ENCODE measurements at places on chromosomes 1 and 21.

- DNase-seq = no peak
These were observed 25.3 kb upstream of the PIK3CD start for GRCh38 chr1:9626201-9626608.

GRCh38 chr1:202858331-202858730 is 30.6 kb downstream of the RABIF start:
- DNase-seq = no peak

GRCh38 chr1:211660718-211661222 is 14.7 kb downstream of the NEK2 start:
- DNase-seq = no peak

DNA sequence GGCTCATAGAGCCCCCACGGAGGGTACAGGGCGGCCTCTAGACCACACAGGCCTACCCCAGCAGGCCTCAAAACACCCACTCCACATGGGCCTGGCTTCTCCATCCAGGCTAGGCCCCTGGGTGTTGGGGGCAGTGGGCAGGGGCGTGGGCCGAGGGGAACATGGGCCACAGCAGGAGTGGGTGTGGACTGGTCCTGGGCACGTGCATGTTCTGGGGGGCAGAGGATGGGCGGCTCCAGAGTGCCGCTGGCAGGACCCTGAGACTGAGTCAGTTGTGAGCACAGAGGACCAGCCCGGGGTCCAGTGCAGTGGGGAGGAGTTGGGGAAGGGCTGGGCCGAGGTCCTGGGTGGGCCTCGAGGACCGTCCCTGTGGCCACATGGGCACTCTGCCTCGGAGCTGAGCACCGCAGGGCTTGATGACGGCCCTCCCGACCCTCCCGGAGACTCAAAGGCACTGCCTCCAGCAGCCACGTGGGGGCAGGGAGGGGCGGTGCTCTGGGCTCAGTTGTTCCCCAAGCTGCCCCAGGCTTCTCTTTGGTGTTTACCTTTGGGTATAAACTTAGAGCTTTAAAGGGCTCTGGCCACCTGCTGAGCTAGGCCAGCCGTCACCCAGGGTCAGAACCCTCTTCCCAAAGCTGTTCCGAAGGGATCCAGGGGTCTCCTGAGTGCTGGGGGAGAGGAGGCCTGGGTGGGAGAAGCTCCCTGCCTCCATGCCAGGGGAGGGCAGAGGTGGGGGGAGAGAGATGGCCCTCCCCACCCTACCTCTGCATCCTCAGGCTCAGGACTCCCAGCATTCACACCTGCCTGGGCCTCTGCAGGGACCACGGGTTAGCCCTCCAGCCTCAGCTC is 79.9 kb downstream of the MORN1 start:
- DNase-seq = peak; percentile 52

DNA sequence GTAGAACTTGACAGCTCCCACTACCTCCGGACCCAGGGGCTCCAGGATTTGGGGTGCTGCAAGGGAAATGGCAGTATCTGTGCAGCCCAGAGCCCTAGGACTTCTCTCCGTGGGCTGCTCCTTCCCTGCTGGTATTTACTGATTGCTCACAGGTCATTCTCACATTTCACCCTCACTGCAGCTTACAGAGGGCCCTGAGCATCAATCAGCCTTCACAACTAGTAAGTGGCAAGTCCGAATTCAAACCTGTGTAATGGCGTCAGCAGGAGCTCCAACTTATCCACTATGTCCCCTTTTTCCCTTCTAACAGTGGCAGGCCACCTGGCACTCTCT is 32.4 kb downstream of the PIK3C2B start:
- no peak for DNase-seq

DNA sequence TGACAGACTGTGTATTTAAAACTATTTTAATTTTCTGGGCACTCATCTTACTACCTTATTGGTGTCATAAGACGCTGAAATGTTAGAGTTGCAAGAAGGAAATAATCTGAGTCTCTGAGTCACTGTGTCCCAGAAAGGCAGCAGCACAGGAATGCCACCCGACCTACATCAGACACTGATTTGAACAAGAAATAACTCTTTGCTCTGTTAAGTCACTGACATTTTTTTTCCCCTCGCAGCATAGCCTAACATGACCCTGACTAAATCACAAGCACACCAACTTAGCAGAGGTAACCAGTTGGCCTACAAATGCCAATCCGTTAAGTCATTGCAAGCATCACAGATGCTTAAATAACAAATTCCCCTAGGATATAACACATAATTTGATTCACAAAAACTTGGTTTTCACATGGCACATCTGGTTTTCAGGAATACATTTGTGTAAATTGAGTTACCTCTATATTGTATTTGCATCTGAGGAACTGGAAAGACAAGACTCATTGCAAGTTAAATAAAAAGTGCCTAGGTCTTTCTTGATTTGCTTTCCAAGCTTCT is 349.1 kb downstream of the SEC16B start:
- DNase-seq = no peak

DNA sequence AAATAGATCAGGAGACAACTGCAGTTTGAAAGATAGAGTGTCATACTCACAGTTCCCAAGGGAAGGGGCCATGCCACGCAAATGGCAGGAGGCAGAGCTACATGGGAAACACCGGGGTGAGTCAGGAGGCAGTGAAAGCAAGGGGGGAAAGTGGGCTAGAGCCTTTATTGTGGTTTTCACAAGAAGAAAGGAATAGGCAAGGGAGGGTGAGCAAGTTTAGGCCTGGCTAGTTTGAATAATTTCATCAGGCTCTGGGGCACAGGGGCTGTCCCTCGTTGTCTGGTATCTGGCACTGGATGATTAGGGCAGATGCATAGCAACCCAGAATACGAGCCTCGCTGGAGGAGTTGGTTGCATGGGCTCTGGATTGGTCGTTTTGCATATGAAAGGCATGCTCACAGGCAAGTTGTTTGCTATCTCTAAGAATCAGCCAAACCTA is 17.0 kb upstream of the ITLN2 start:
- DNase-seq = peak; percentile 54

DNA sequence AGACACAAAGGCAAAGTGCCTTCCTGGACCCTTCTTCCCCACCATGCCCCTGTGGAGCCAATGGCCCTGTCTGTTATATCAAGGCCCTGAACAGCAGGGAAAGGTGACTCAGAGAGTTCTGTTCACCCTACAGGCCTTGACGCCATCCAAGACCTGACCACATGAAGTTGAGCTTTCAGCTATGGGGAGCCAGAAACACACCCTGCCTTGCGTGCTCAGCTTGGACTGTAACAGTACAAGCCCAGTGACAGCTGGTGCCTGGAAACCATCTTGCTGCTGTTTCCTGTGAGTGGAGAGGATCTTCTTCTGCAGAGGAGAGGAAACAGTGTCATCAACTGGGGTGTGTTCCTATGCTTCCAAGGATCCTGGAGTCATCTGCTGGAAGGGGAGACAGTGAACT is 165.0 kb upstream of the IRF2BP2 start:
- DNase-seq = no peak

DNA sequence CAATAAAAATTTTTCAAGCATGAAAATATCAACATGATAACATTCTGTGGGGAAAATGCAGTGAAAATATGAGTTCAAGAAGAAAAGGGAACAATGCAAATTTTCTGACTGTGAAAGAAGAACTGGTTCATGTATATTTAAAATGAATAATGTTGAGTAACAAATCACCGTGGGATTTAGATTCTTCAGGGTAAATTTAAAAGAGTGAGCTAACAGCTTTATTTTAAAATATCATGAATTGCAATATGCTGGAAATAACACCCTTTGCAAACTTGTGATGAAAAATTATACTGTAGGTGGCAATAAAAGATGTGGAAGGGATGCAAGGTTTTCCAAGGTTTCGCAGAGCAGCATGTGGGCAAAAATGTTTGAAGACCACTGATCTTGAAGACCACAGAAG is 13.2 kb upstream of the SSX2IP start:
- DNase-seq = no peak

DNA sequence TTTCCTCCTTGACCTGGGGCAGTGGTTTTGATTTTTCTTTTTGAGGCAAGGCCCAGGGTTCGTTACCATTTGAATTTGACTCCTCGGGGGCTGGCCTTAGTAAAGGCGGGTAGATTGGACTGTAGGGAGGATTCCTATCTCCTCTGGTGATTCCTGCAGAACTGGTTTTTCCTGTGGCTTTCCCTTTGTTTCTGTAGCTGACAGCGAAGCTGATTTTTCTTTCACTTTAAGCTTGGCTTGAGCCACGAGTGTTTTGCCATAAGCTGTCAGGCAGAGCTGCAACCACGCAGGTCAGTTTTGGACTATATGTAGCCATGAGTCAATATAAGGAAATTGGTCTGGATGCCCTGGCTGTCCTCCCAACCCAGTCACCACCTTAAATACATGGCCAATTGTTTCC is 28.7 kb upstream of the KCNJ15 start:
- no peak for DNase-seq

- DNase-seq = no peak
These were observed 3.9 kb downstream of the CKS1B start for GRCh38 chr1:154978360-154978759.

- DNase-seq = no peak
These were observed 571.2 kb upstream of the USP24 start for GRCh38 chr1:55786396-55786795.

DNA sequence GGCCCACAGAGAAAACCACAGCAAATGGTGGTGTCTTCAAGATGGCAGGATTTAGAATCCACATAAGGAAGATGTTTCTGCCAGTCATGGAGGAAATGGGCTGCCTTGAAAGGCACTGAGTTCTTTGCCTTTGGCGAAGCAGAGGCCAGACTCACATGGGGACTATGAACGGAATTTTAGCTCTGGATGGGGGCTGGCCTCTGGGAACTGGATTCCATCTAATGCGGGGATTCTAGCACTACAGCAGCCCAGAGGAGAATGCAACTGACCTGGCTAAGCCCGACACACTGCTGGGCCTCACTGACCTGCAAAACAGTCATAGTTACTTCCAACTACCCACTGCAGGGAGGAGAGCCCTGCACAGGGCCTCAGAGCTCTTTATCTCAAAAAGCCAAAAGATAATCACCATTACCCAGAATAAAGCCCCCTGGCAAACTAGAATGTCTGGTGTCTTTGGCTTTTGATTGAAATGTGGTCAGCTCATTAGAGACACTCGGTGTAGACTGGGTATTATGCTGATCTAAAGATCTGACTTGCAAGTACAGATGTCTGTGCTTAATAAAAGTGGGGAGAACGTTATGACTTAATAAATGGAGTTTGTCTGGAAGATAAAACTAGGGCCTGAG is 11.6 kb downstream of the HCRTR1 start:
- no peak for DNase-seq

- no peak for DNase-seq
These were observed 12.8 kb upstream of the TRIM63 start for GRCh38 chr1:26079960-26080814.

DNA sequence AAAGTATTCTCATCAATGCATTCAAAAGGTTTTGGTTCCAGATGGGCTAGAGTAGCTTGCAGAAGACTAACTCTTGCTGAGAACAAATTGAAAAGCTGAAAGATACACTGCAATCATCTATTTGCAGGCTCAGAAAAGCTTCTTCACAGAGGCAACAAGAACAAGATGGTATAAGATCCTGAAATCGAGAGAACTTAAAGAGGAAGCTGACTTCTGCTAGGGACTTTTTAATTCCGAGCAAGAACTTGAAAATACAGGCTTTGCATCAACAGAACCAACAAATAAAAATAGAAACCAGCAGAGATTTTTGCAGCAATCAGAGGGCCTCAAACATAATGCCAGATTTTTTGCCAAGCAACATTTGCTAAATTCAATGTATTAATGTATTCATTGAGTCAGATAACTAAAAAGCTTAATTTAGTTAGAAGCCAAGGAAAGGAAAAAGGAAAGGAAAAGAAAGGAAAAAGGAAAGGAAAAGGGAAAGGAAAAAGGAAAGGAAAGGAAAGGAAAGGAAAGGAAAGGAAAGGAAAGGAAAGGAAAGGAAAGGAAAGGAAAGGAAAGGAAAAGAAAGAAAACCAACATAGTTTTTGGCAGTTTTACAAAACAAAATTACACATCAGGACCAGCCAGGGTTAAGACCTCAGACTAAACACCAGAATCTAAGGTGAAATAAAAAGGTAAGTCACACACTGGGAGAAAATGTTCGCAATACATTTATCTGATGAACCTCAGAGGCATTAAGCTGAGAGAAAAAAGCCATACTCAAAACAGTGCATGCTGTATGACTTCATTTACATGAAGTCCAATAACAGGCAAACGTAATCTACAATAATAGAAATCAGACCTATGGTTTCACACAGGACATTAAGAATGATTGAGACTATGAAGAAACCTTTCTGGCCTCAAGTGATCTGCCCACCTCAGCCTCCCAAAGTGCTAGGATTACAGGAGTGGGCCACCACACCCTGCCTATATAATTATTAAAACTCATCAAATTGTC is 42.6 kb downstream of the FAF1 start:
- DNase-seq = no peak

DNA sequence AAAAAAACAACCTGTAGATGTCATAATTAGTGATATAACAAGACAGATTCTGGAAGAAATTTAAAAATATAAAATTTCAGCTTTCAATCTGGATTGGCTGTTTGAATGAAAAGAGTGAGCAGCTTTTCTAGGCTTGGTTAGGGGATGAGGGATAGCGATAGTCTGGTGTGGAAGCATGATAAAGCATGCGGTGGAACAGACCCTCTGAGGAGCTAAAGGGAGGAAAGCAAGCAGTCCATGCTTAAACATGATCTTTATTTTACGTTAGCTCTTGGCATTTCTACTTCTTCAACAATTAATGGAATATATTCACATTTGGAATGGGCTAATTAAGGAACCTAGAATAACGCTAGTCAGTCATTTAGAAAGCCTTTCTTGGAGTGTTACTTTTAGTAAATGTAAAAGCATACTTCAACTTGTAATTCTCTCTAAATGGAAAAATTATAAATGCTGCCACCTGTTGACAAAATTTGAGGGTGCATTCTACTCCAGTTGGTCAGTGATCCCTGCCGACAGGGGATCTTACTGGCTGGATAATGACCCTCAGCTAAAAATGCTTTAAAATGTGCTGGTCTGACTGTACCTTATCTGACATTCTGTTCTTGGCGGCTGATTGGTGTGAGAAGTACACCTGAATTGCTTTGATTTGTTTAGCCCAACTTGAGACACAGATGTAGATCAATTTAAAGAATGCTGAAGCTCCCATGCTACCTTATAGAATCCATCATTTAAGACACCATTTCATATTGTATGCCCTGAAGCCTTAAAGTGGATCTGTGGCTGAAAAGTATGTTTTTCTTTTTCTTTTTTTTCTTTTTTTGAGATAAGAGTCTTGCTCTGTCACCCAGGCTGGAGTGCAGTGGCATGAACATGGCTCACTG is 61.2 kb downstream of the AK4 start:
- DNase-seq = no peak

GRCh38 chr1:17297991-17298390 is 10.0 kb upstream of the PADI4 start:
- DNase-seq = no peak

Measured in stimulated activated CD4-positive, alpha-beta T cell treated with anti-CD3 and anti-CD28 coated beads, TNF-alpha, amount 100 ng/mL, for 48 hours (primary cell).